Kasumi-1 (cell line): ENCODE measurements at places on chromosomes 1 and 21.
A peak's percentile ranks its signal among the peaks of the same experiment; 100 is the strongest.

DNA sequence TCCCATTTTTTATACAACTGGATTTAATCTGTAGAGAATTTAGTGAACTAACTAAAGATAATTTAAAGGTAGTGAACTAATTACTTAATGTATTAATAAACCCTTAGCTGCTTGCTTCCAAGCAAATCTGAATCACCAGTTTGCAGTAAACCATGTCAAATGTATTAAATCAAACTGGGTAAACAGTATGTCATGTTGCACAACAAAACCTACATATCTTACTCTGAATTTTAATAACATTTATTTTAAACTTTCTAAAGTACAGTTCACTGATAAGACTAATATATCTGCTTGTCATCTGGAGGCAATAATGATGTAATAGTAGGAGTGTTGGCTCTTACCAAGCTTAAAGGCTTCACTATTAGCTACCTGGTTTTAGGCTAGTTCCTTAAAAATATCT lies 52.5 kb upstream of the SCYL3 start:
- DNase-seq: no peak

DNA sequence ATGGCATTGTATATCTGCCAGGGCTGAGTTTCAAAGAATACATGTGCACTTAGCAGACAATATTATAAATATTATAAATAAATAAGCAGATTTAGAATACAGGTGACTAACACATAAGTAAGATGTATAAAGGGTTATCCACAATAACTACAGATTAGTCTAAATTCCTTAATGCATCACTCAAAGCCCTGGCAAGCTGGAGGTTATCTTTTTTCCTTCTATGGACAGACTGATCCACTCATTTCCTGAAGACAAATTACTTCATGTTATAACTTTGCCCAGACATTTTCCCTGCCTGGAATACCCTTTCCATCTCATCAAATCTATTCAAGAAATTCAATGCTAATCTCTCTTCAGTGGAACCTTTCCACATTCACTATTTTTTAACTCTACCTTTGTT lies 38.8 kb downstream of the LUZP1 start:
- DNase-seq: no peak

GRCh38 chr1:224497714-224498573 lies 63.3 kb upstream of the WDR26 start:
- DNase-seq: peak; percentile 77

GRCh38 chr1:229781453-229781852 lies 155.4 kb downstream of the URB2 start:
- no peak for DNase-seq

GRCh38 chr1:183593356-183593755 lies 3.1 kb upstream of the NCF2 start:
- peak; percentile 74 for DNase-seq

- no peak for DNase-seq
These were observed 101.0 kb downstream of the SPATA46 start for GRCh38 chr1:162275622-162276175.

- DNase-seq: no peak
These were observed 8.5 kb upstream of the FYB2 start for GRCh38 chr1:56827711-56828110.

GRCh38 chr1:69401879-69402278 lies 165.8 kb upstream of the LRRC7 start:
- no peak for DNase-seq

- no peak for DNase-seq
These were observed 77.0 kb downstream of the CAMK2N1 start for GRCh38 chr1:20409012-20409411.

- no peak for DNase-seq
These were observed 426.6 kb downstream of the LRRIQ3 start for GRCh38 chr1:73771396-73771795.

DNA sequence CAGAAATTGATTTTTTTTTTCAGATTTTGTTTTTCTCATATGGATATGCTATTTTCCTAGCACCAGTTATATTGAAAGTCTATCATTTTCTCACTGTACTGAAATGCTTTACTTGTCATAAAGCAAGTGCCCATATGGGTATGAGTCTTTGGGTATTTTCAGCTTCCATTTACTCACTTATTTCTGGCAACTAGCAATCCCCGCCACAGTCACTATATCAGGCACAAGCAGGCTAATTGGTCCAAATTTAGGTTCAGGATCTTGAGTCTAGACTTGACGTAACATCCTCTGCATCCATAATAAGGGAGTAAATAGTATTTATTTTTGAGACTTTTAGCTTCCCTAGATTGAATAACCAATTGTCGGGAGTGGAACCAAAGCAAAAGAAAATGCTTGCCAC lies 2.1 kb downstream of the OR10X1 start:
- DNase-seq: no peak

DNA sequence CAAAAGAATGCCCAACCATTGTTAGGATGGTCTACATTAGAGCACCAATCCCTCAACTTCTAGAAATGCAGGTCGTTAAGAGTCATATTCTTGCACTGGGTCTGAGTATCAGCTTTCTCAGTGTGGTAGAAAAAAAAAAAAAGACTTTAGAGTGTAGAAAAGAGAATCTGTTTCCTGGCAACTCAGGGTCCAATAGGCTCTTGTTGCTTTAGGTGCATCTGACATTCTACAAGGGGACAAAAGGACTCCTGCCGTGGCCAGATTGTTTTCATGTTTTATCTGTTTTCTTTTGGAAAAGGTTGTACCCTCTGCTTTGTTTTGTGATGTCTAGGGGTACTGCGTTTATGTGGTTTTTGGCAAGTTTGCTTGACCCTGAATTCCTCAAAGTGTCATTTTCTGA lies 105.4 kb upstream of the KCNK2 start:
- DNase-seq: no peak

DNA sequence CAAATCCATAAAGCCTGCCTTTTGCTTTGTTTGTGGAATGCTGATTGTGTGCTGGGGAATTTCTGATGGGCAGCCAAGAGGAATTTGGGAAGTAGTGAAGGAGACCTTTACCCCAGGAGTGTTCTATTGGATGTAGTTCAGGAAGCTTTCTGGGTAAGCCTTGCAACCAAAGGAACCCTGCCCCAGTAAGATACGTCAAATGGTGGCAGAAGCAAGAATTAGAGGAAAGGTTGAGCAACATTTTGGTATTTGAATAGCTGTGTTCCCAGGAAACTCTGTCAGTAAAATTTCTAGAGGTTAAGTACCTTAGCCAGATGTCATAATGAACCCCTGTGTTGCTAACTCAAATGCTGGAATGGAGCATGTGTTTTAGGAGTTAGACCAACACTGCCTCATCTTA lies 6.4 kb downstream of the MGST3 start:
- no peak for DNase-seq

GRCh38 chr1:86271046-86271445 lies 114.5 kb upstream of the COL24A1 start:
- no peak for DNase-seq

- no peak for DNase-seq
These were observed 364 bp upstream of the BCAR3 start for GRCh38 chr1:93681989-93682412.

- no peak for DNase-seq
These were observed 6.9 kb upstream of the TRIM62 start for GRCh38 chr1:33188572-33189275.

DNA sequence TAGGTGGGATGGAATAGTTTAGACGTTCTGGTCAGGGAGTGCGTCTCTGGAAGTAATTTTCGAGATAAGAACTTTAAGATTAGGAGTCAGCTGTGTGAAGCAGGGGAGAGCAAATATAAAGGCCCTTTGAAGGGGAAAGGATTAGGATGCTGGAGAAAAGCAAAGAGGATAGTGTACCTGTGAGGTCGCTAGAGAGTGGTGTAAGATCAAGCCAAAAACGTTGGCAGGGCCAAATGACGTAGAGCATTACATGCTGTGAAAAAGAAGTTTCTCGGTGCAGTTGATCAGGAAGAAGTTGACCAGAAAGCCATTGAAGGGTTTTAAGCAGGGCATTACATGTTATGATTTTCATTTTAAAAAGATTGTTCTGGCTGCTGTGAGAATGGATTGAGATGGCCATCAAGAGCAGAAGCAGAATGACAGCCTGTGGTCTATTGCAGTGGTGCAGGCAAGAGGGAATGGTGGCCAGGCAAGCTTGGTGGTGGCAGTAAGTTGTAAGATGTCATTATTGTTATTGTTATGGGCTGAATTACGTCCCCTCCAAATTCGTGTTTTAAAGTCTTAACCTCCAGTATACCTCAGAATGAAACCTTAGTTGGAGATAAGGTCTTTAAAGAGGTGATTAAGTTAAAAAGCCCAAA lies 113.6 kb upstream of the KIF26B start:
- DNase-seq: no peak
